ENCODE measurements at places on chromosomes 2 and 18.

DNA sequence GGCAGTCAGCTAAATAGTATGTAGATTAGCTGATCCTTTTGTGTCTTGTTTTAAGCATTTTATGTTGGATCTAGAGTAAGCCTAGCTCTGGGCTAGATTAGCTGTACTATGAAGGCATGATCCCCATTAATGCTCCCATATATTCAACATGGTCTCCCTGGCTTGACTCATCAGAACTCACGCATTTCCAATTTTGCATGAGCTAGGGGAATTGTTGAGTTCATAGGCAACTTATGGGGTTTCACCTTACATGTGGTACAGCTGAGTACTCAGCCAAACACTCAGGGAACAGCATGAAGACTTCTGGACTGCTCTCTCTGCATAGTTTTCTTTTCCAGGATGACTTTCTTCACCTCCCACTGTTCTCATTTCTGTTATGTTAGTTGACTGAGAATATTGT is 248.2 kb downstream of the TMX3 start:
- no peak for DNase-seq

DNA sequence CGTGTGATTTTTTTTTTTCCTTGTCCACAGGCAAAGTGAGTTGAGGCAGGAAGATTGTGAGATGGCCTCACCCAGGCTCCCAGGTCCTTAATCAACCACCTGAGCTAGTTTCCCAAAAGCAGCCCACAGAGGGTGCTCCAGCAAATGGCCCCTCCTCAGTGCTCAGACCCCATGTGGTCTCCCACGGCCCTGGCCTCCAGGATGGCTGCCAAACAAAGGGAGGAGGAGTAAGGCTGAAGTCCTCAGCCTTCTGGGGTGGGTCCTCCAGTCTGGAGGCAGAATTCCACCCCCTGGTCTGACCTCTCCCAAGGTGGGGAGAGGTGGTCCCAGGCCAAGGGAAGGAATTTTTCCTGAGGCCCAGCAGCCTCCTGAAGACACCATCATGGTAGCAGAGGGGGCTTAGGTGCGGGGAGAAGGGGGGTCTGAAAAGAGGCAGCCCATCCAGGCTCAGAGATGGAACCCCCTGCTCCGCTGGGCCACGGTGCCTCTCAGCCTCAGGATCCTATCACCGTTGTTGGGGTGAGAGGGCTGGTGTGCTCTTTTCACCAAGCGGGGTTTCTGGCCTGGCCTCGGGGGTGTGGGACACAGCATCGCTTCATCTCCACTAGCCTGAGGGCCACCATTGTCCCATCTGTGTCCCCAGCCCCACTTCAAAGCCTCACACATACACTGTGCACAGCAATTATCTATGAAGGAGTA is 2.3 kb downstream of the NGEF start:
- no peak for DNase-seq

DNA sequence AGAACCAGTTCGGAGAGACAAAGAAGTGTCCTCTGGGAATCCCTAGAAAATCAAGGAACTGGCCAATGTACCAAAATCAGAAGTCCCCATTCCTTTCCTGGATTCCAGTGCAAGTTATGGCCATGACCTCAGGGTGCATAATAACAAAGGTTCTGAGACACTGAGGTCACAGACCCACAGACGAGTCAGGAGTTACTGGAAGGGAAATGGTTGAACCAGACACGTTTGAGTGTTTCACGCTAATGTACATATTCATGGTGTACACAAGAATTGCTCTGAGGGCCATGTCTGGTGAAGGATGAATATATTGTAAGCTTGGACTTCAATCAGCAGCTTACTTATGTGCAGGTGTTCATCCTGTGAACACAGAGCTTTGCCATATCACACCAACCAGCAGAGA is 58.6 kb upstream of the KLHL29 start:
- DNase-seq, result no peak

DNA sequence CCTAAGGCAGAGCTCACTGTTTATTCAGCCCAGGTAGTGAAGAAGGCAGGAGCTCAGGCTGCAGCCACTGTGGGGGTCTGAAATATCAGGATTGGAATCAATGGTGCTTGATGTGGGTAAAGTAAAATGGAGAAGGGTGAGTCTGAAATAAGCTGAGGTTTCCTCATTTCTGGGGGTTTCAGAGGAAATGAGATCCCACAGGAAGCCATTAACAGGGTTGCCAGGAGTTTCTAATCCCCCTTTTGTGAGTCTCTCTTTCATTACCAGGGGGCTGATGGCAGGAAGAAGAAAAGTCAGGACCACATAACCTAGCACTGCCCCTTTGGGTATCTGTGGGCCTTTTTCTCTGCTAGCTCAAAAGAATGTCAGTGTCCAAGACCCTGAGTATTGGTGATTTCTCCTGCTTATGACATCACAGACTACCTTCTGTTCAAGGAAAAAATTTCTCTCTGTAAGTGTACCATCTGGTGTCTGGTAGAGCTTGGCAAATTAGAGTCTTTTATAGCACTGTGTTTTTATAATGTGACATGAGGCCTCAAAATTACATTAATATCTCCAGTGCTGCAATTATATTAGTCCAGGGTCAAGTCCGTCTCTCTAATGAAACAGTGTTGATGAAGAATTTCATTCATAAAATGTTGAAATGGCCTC is 56.0 kb downstream of the LBH start:
- DNase-seq, result no peak

DNA sequence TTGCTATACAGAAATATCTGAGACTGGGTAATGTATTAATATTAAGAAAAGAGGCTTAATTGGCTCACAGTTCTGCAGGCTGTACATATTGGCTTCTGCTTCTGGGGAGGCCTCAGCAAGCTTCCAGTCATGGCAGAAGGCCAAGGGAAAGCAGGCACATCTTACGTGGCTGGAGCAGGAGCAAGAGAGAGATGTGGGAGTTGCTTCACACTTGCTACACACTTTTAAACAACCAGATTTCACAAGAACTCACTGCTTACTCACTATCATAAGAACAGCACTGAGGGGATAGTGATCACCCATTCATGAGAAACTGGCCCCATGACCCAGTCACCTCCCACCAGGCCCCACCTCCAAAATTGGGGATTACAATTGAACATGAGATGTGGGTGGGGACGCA is 50.6 kb downstream of the MAPRE2 start:
- DNase-seq, result no peak

DNA sequence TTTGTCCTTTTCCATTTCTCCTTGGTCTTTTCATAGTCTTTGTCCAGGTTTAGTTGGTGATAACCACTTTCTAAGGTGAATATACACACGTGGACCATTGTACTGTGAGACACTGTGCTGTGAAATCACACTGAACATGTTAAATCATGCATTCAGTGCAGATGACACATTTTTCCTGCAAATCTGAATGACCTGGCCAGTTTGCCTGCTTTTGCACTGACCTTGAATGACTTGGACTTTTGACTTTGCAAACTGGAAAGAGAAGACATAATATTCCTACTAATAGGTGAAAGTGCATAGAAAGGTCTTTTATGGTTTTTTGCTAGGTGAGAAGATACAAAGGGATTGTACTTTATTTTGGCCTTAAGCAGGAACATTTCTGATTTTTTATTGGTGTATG is 21.7 kb upstream of the PHLPP1 start:
- no peak for DNase-seq

DNA sequence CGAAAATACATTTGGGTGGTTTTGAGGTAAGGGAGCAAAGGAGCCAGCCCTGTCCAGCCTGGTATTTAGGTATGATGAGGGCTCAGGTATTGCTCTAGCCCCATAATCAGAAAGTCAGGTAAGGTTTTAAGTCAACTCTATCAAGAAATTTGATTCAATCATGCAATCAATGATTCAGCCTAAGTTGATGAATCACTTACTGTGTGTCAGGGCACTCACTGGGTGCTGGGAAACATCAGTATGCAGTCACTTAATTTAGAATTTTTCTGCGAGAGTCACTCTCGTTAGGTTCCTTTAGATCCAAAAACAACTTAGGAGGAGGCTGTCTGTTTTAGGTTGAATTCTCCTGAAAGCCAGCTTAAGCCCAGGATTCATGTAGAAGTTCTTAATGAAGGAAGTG is 17.7 kb upstream of the SERPINB2 start:
- no peak for DNase-seq

DNA sequence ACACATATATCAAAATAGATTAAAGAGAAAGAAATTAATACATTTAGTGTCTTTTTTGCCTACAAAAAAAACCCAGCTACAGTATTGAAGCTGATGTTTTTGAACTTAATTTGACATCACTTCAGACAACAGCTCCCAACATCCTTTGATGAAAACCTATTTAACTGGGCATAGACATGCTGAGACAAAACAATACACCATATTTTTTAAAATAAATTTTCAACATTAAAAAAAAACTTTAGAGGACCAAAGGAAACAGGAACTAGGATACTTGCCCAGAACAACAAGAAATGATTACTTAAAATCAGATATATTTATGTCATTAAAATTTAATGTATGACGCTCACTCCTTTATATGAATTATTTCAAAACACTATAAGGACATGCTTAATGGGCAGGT is 178.1 kb downstream of the MREG start:
- no peak for DNase-seq

- no peak for DNase-seq
Measured at GRCh38 chr2:51149725-51150124, 117.8 kb upstream of the NRXN1 start.

DNA sequence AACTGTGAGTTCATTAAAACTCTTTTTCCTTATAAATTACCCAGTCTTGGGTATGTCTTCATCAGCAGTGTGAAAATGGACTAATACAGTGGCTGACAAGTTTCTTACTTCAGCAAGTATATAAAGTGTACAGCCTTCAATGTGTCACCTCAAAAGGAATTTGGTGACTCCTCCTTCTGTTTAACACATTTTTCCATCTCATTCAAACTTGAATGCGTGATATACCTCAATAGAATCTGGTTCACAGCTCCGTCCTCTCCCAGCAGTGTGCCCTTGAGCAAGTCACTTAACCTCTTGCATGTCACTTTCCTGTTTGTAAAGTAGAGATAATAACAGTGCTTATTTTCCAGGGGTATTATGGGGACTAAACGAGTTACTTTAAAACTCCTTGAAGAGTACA is 159.6 kb downstream of the CCBE1 start:
- DNase-seq, result no peak

GRCh38 chr18:56937874-56938430 is 208.9 kb upstream of the BOD1L2 start:
- DNase-seq, result no peak

GRCh38 chr2:235498541-235498940 is 4.7 kb downstream of the AGAP1 start:
- DNase-seq, result no peak

- no peak for DNase-seq
Measured at GRCh38 chr18:65124633-65125032, 626.2 kb upstream of the CDH7 start.

GRCh38 chr2:102176172-102176571 is 10.7 kb upstream of the IL1RL2 start:
- no peak for DNase-seq

GRCh38 chr2:98474979-98475632 is 30.4 kb downstream of the INPP4A start:
- DNase-seq, result no peak

- DNase-seq, result peak; percentile 80
Measured at GRCh38 chr2:65431421-65432226, 775 bp downstream of the SPRED2 start.

DNA sequence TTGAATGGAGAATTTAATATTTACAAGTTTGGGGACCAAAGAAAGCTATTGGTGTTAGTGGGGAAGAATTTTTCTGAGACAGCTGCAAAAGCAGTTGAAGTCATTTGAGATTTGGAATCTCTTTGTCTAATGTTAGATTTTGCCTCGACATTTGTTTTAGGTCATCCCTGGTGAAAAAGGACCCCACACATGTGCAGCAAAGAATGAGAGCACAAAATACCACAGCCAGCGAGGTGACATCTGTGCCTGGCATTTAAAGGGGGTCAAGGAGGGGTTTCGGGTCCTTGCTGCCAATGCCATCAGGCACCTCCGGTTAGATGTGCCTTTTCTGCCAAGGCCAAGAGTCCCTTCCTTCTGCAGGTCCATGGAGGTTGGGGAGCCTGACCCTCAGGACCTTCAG is 173.3 kb downstream of the TRIB2 start:
- DNase-seq, result no peak

- no peak for DNase-seq
Measured at GRCh38 chr2:4539121-4539520, 835.7 kb downstream of the DCDC2C start.

- DNase-seq, result peak; percentile 67
Measured at GRCh38 chr2:12918835-12919445, 202.2 kb downstream of the TRIB2 start.

GRCh38 chr18:72692086-72692485 is 147.9 kb upstream of the CBLN2 start:
- no peak for DNase-seq

- DNase-seq, result no peak
Measured at GRCh38 chr18:55018602-55019001, 59.3 kb upstream of the CCDC68 start.

DNA sequence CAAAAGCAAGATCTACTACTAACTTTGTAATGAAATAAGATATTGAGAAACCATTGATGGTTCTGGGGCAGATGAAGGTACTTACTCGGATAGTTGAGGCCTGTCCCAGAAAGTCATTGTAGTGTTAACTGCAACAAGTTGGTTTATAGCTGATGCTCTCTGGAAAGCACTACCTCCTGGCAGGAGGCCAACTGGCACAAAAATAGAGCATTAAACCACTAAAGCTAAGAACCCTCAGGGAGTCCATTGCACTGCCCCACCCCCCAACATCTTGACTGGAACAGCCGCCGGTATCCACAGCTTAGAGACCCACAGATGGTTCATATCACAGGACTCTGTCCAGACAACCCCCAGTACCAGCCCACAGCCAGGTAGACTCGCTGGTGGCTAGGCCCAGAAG is 552.5 kb upstream of the CRIM1 start:
- DNase-seq, result no peak

GRCh38 chr2:16260041-16260830 is 319.9 kb downstream of the MYCN start:
- no peak for DNase-seq

GRCh38 chr2:7845332-7845731 is 836.5 kb upstream of the ID2 start:
- DNase-seq, result no peak

Measured in sciatic nerve (tissue), 2 donors.